Stimulated activated CD8-positive, alpha-beta memory T cell treated with anti-CD3 and anti-CD28 coated beads, Interleukin-15, amount 100 ng/mL, for 48 hours (primary cell): ENCODE measurements at places on chromosomes 7 and 10.

- DNase-seq, result no peak
These were observed 262.2 kb downstream of the KIF20B start for GRCh38 chr10:89963451-89964102.

DNA sequence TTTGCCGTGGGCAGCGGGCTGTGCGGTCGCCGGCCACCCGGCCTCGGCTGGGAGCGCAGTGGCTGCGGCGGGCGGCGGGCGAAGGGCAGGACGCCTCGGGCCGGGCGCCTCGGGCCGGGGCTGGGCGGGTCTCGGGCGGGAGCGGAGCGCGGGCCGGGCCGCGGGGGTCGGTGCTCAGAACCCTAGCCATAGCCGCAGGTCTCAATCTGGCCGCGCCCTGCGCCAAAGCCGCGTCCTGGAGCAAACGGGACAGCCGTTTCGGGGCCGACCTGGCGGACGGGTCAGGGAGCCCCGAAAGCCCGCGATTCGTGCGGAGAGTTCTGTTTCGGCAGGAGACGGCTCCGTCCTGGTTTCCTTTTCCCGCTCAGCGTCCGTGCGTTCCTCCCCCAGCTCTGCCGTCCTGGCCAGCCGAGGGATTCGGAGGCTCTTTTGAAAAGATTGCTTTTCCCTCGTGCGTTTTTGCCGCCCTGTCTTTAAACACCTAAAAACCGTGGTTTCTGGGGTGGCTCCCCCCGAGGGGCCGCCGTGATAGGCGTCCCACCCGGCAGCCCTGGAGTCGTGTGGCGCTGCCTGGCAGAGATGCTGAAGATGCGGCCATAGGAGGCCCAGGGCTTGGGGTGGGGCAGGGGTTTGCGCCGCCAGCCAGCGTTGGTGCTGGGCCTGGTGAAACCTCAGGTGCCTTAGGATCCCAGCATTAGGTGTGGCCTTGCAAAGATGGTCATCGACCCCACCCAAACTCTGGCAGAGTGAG, 727 bp downstream of the RET start:
- no peak for DNase-seq

DNA sequence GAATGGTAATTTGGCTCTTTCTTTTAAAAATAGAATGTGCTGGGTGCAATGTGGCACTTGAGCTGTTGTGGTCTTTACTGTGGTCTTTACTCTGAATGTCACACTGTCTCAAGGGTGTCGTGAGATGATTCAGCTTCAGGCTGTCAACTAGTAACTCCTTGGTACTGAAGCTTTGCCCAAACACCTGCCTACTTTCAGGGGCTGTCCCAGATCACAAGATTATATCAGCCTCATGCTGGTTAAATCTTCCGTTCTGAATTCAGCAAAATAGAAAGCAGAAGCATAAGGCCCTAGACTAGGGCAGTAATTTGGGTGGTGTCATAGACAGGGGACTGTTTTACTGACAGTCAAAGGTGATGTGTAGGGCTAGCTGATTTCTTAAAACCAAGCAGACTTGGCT, 110.9 kb downstream of the BAMBI start:
- DNase-seq, result no peak

GRCh38 chr10:22593026-22593425, 121.4 kb downstream of the PIP4K2A start:
- no peak for DNase-seq

DNA sequence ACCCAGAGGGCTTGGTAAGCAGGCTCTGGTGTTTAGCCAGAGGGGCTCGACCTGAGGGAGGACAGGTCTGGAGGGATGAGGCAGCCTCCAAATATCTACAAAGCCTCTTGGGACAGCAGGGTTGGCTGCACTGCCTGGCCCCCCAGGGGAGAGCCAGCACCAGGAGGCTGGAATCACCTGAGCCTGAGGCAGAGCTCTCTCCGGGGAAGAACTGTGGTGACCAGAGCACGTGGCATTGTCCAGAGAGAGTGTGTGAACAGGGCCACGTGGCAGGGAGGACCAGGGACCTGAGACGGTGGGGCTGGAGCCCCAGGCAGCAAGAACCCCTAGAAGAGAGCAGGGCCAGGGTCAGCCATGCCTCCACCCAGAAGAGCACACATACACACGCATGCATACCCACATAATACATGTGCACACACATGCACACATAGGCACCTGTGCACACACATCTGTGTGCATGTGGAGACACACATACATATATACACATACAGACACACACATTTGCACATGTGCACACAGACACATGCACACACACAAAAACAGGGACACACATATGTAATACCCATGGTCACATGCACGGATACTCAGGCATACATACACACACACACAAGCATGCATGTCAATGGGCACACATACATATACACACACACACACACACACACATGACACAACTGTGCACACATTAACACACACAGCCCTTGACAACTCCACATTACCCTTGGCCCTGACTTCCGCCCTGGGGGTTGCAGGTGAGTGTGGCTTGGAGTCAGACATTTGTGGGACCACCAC, 94.9 kb downstream of the MYL10 start:
- DNase-seq, result no peak

GRCh38 chr10:101403161-101403560, 49.2 kb downstream of the BTRC start:
- no peak for DNase-seq

DNA sequence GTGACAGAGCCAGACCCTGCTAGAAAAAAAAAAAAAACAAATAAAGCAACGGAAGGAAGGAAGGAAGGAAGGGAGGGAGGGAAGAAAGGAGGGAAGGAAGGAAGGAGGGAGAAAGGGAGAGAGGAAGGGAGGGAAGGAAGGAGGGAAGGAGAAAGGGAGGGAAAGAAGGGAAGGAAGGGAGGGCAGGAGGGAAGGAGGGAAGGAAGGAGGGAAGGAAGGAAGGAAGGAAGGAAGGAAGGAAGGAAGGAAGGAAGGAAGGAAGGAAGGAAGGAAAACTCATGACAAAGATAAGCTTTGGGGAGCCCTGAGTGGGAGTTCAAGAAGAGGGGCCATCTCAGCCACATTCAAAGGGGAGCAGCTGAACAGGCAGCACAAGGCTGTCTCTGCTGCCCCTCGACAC, 124.7 kb upstream of the MGMT start:
- DNase-seq, result no peak

GRCh38 chr10:112880633-112881530, 69.2 kb upstream of the TCF7L2 start:
- DNase-seq, result no peak

- no peak for DNase-seq
These were observed 2.4 kb downstream of the PURB start for GRCh38 chr7:44882899-44883298.

- DNase-seq, result no peak
These were observed 669.5 kb downstream of the CCSER2 start for GRCh38 chr10:84997870-84998269.

DNA sequence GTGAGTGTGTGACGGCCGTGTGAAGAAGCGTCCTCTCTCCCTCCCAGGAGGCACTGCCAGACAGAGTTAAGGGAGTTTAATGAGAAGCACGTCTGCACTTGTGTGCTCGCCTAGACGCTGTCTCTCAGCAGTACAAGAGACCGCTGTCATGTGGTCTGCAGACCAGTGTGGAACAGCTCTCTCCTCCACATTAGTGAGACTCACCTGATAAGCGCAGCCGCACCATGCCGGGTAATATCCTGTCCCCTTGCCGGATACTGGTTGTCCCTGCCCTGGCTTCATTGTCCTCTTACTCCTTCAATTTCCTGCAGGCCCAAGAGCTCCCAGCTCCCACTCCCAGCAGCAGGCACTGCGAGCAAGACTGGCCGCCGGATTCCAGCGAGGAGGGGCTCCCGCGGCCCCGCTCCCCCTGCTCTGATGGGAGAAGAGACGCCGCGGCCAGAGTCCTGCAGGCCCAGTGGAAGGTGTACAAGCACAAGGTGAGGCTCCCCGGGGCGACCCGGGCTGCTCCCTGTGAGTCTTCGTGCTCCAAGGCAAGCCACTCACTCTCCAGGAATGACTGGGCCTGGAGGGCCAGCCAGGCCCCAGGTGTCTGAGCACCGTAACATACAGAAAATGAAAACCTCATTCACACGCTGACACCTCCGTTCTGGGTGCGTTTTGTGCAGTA, 33.5 kb upstream of the TTYH3 start:
- DNase-seq, result no peak

DNA sequence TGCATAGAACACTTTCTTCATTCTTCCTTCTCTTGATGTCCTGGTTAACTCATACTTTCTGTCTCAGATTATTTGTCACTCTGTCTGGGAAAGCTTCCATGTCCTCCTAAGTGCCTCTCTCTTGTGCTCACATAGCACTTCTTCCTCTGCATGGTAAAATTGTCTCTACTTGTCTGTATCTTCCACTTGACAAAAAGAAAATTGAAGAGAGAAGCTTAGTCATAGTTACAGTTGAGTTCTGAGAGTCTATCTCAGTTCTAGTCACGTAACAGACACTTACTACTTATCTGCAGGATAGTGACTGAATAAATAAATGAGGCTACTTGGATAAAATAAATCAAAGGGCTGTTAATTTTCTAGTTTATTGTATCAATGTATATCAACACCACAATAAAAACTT, 458.1 kb downstream of the HTR7 start:
- no peak for DNase-seq

GRCh38 chr10:17175551-17175950, 25.9 kb downstream of the TRDMT1 start:
- DNase-seq, result no peak

GRCh38 chr7:84841809-84842208, 345.0 kb downstream of the SEMA3D start:
- no peak for DNase-seq

GRCh38 chr10:121248266-121248665, 350.0 kb downstream of the FGFR2 start:
- no peak for DNase-seq

DNA sequence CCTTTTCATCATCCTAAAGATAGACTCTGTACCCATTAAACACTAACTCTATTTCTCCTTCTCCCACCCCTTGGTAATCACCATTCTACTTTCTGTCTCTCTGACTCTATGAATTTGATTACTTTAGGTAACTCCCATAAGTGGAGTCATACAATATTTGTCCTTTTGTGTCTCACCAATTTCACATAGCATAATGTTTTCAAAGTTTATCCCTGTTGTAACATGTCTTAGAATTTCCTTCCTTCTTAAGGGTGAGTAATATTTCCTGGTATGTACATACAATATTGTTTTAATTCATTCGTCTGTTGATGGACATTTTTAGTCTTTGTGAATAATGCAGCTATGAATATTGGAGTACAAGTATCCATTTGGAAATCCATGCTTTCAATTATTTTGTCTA, 50.9 kb upstream of the CDCA7L start:
- no peak for DNase-seq

GRCh38 chr10:62121187-62121530, 147.5 kb downstream of the RTKN2 start:
- DNase-seq, result no peak

GRCh38 chr7:114087653-114088469, 169.1 kb upstream of the PPP1R3A start:
- no peak for DNase-seq

GRCh38 chr10:122624546-122624945, 64.0 kb downstream of the DMBT1 start:
- DNase-seq, result no peak

DNA sequence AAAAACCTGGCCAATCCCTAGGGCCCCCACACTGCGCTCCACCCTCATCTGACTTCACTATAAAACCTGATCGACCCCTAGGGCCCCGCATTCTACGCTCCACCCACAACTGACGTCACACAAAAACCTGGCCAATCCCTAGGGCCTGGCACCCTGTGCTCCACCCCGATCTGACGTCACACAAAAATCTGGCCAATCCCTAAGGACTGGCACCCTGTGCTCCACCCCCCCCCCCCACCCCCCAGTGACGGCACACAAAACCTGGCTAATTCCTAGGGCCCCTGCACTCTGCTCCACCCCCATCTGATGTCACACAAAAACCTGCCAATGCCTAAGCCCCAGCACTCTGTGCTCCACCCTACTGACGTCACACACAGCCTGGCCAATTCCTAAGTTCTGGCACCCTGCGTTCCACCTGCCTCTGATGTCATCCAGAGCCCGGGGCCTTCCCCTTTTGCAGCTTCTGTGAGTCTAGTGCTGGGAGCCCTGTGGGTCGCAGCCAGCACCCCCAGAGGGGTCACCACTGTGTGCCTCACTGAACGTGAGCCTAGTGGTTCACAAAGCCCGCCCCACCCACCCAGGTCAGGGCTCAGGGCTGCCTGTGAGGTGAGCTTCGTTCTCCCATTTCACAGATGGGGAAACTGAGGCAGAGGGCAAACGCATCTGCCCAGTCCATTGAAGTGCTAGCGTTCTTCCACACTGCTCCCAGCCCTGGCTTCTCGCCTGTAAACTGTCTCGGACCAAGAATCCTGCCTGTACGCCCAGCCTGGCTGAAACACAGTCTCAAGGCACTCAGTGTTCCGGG, 40.6 kb downstream of the MICALL2 start:
- no peak for DNase-seq

GRCh38 chr7:78062214-78062613, 263.6 kb downstream of the PHTF2 start:
- no peak for DNase-seq

GRCh38 chr10:45136256-45136655, 135.5 kb downstream of the ZNF22 start:
- no peak for DNase-seq

GRCh38 chr10:44618910-44619309, 234.0 kb upstream of the CXCL12 start:
- DNase-seq, result no peak

- no peak for DNase-seq
These were observed 100.8 kb downstream of the LRRC18 start for GRCh38 chr10:48838834-48839233.

- no peak for DNase-seq
These were observed 45.5 kb upstream of the HELLS start for GRCh38 chr10:94500063-94500462.

DNA sequence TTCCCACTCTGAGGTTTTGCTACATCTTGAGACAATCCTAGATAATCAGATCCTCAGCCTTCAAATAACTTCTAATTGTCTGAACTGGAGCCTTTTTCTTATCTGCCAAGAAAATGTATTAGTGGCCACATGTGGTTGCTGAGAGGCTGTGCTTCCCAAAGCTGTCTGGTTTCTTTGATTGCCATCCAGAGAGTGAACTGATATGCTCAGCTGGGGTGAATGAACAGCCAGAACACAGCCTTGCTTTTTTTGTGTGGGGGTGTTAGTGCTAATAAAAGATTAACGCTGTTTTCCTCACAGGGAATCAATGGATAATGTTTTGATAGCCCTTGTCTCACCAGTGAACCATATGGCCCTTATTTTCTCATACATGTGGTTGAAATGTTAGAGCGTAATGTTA, 66.9 kb downstream of the BBS9 start:
- no peak for DNase-seq

DNA sequence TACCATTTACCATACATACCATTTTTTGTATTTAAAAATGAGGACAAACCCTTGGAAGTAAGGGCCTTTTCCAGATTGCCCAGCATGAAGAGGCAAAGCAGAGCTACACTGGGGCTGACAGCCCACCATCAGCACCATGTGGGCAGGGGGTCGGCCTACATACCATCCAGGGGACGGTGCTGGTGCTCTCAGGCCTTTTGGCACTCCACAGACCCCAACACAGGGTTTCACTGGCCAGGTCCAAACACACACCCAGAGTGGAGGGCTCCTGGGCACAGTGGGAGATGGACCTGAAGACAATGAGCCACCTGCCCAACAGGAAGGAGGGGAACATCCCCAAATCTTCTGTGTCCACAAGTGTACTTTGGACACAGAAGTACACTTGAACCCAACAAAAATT, 69.2 kb upstream of the CAMK2B start:
- no peak for DNase-seq

GRCh38 chr7:139597028-139597427, 73.5 kb downstream of the CLEC2L start:
- no peak for DNase-seq
